Hepatic stellate cell (primary cell): ENCODE measurements at places on chromosomes 4 and X.
A peak's percentile ranks its signal among the peaks of the same experiment; 100 is the strongest.

DNA sequence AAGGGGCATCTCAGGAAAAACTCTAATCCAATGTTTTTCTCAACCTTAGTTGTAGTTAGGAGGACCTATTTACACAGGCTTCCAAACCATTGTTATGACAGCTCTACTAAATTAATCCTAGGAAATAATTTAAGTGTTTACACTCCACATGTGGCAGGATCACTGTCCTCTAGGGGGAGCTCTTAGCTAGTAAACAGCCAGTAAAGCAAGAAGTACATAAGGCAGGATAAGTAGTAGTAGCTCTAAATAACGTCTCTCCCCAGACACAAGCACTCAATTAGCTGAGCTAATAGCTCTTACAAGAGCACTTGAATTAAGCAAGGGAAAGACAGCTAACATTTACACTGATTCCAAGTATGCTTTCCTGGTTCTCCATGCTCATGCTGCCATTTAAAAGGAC is 37.3 kb downstream of the NUDT11 start:
- no peak for DNase-seq

GRCh38 chrX:149950681-149951080 is 12.4 kb upstream of the EOLA2 start:
- peak; percentile 42 for DNase-seq

- no peak for DNase-seq
Observed at GRCh38 chr4:168805341-168805740, 204.7 kb downstream of the CBR4 start.

- DNase-seq = no peak
Observed at GRCh38 chrX:42976746-42977366, 198.9 kb upstream of the PPP1R2C start.

DNA sequence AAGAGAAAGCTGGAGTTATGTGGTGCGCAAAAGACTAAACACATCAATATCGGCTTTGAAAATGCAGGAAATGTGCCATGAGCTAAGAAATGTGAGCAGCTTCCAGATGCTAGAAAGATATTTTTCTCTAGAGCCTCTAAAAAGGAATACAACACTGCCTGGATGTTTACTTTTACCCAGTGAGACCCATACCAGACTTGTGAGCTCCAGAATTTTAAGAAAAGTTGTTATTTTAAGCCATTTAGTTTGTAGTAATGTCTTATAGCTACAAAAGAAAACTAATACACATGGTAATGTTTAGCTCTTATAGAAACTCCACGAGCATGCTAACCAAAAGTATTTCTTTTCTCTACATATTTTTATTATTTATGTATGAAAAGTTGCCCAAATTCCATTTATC is 1389.4 kb downstream of the C4orf33 start:
- DNase-seq = no peak

GRCh38 chrX:133473451-133473850 is 58.2 kb upstream of the GPC4 start:
- DNase-seq = no peak

- DNase-seq = peak; percentile 7
Observed at GRCh38 chrX:111823128-111823527, 52.9 kb upstream of the TRPC5OS start.

DNA sequence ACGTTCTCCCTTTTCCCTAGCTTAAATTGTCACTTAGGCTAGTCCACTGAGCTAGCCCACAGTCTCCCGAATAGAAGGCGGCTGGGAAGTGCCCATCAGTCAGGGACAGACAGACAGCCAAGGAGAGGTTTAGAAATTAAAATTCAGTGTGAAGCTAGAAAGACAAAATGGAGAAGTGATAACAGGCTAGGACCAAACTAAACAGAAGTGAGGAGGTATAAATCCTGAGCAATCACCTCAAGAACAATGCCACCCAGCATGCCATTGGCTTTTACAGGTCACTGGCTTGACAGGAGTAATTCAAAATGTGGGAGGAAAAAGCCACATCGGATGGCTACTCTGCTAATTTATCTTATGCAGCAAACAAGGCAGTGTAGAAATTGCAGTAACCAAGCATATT is 138.9 kb downstream of the MAPK10 start:
- no peak for DNase-seq

GRCh38 chr4:164606478-164606877 is 147.5 kb upstream of the SMIM31 start:
- DNase-seq = no peak

DNA sequence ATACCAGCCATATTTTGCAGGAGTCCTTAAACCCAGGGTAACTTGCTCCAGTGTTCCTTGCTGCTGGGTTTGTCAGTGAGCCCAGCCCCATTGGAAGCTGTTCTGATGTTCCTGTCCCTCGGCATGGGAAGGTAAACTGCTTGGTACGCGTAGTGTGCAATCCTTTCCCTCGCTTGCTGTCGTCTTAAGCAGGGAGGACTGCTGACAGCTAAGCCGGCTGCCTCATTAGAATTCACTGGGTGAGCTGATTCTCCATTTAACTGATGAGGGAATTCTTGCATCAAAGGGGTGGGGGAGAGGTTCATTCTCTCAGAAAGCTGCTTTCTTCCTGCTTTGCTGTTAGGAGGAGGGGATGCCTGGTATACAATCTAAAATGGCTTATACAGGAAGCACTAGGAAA is 164.6 kb downstream of the MID1IP1 start:
- DNase-seq = no peak

GRCh38 chr4:53916431-53916889 is 147.9 kb downstream of the CHIC2 start:
- no peak for DNase-seq

DNA sequence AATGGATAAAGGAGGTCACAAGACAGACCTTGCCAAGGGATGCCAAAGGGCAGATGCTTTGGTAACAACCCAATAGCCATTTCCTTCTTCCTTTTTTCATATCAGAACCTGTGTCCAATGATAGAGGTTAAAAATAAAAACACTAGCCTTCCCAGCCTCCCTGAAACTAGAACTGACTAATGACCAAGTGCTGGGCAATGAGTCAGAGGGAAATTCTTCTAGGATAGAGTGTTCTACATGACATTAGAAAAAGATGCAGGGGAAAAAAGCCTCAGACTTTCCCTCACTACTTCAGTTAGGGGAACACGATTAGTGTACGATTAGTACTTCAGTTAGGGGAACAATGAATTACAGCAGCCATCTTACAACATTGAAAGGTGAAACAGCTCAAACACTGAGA is 29.3 kb upstream of the FAM47C start:
- no peak for DNase-seq

DNA sequence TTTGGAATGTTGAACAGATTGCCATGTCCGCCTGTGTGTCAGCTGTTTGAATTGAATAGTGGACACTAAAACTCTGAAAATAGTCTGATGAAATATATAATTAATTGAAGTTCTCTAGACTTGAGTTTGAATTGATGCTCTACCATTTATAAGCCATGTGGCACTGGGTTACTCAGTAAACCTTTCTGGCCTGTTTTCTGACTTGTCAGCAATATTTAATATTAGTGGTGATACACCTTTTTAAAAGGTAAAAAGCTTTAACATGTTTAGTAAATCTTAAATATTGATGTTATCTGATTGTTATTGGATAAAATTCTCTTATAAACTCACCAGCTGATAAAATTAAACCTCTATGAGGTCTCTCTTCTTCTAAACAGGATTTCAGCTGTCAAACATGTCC is 695.4 kb upstream of the HS3ST1 start:
- no peak for DNase-seq

- DNase-seq = peak; percentile 81
Observed at GRCh38 chr4:151099229-151099975, at the start of gene RPS3A. RPS3A (plus strand) TSS chr4:151099628; CDS start chr4:151099653, 25 bp downstream.

DNA sequence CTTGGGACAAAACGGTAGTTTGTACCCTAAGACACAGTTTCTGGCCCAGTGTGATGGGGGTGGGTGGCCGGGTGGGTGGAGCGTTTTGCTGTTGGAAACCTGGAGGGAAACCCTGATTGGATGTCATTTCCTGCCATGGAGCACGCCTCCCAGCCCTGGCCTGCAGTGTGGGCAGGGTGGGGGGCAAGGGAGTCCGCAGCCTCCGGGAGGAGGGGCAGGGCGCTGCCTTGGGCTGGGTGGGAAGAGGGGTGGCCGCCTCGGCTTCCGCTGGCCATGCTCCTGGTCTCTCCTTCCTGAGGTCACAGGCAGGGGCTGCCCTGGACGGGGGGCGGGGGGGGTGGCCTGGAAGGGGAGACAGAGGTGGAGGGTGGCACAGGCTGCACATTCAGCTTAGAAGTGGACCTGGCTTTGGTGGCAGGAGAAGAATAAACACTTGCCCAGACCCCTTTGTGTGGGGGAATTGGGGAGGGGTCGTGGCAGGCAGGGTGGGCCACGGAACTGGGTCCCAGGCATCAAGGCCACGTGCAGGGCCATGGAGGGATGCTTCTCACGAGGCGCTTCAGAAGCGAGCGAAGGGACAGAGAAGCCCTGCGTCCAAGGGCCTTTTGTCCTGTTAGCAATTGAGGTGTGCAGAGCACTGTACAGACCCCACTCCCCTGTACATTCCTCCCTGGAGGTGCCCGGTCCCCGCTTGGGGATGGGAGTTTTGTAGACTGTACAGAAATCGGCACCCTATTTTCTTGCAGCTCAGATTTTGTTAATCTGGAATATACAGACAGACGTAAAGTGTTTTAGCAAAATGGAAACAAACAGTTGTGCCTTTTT is 6.2 kb downstream of the NAT8L start:
- DNase-seq = no peak

DNA sequence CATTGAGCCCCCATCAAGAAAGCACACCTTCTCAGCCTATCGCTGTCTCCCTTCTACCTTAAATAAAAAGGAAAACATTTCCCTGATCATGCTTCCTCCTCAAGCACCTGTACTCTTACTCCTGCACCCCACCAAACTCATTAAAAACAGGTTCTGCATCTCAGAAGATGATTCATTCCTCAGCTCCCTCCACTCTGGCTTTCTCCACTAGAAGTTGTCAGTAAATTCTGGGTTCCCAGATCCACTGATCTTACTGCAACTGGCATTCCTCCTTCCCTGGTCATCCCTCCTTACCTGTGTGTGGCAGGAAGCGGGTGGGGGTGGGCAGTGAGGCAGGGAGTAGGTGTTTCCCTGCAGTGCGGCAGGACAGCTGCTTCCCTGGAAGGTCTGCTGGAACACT is 108.8 kb downstream of the GPR143 start:
- DNase-seq = no peak

GRCh38 chr4:77913348-77913747 is 50.7 kb downstream of the MRPL1 start:
- no peak for DNase-seq

DNA sequence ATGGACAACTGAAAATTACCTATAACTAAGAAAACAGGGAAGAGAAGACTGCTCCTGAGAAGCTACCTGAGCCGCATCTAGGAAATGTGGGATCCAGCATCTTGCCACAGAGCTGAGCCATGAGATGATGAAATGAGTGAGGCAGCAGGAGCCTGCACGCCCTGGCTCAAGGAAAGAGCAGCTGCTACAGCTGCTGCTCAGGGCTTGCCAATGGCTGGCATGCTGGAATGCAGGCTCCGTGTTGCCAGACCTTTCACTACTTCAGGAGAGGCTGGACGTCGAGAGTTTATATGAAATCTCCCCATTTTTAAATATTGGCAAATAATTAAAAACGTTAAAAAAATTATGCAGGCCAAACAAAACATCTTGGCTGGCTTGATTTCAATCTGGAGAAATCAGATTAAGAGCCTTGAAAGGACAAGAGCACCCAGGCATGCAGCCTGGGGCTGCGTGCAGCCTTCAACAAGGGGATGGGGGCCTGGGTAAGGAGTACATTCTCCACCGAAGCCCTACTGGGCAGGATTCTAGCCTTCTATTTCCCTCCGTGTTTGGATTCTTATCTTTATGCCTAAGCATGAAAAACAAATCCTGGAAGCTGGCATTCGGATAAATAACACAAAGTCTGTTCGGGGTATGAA is 227.6 kb downstream of the NR3C2 start:
- DNase-seq = no peak

- DNase-seq = peak; percentile 5
Observed at GRCh38 chr4:113636877-113637276, 124.7 kb downstream of the CAMK2D start.

DNA sequence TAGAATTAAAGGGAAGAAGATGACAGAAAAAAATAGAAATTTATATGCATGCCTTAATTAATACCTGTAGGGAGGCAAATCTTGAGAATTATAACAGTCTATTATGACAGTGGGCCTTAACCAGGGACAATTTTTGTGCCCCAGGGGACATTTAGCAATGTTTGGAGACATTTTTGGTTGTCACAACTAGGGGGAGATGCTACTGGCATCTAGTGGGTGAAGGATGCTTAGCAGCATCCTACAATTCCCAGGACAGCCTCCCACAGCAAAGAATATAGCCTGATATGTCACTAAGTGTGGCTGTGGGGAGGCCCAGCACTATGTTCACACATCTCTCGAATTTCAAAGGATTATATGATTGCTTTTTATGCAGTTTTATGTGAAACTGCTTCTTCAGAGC is 10.5 kb downstream of the GPR82 start:
- DNase-seq = peak; percentile 17

- no peak for DNase-seq
Observed at GRCh38 chr4:163440040-163440439, 33.5 kb downstream of the TKTL2 start.

- DNase-seq = no peak
Observed at GRCh38 chr4:105568584-105568983, 16.2 kb downstream of the ARHGEF38 start.

DNA sequence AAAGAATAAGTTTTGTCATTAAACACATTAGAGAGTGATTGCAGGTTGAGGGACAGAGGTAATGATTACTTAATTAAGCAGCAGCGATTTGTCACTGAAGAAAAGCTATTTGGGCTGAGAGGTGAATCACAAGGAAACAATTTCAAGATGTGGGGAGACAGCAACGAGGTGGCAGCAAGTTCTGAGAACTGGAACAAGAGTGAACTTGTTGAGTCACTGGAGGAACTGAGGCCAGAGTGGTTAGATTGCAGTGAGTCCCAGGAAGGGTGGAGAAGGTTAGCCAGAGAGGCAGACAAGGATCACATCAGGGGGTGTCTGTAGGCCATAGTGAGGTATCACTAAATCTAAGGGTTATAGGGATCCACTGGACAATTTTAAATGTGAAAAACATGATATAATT is 57.9 kb upstream of the TMPRSS11A start:
- no peak for DNase-seq

- DNase-seq = peak; percentile 82
Observed at GRCh38 chr4:183987987-183988392, 82.9 kb downstream of the STOX2 start.

- DNase-seq = no peak
Observed at GRCh38 chr4:139574641-139575040, 18.6 kb upstream of the SETD7 start.

DNA sequence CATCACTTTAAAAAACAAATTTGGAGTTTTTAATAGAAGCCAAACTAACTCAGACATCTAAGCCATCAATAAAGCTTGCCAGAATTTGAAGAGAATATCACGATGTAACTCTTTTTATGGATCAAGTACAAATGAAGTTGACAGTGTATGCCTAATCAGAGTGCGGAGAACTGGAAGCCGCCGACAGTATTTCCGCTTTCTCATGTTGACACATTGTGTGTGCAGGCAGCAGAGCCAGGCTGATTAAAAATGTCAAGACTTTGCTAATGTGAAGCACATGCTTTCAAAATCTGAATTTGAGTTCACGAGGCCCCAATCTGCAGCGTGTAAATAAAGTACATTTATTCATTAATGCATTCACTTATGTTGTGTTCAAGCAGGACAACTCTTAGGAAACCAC is 161.2 kb downstream of the TENM3 start:
- DNase-seq = no peak
